ENCODE measurements at places on chromosomes 7 and 10.
A peak's percentile ranks its signal among the peaks of the same experiment; 100 is the strongest.

DNA sequence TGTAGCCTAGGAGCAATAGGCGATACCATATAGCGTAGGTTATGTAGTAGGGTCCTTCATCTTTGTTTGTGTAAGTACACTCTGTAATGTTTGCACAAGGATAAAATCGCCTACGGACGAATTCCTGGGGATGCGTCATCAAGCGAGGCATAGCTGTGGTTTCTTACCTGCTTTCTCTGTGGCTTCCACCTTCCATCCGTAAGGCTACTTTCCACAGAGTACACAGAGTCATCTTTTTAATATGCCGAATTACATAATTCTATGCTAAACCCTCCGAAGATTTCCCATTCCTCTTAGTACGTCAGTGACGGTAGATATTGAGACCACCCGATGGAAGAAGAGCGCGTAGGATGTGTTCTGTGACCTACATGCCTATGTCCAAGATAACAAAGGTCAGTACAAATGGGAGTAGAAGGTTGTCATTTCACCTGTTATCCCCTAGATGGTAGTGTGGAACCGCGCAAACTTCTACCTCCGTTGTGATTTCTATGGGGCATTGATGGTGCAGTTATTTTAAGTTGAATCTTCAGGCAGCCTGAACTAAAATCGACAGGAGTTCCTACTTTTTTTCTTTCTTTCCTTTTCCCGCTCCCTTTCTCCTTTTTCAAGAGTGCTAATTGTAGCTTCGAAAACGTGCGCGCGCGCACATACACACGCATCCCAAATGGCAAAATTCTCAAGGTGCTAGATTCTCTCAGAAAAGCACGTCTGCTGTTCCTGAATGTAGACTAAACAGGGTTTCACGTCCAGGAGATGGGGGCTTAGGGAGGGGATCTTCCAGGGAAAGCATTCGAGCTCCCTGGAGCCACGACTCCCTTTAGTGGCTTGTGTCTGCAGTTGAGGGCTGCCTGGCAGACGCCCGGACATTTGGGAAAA is 111.7 kb upstream of the MBL2 start:
- DNase-seq = peak; percentile 65

DNA sequence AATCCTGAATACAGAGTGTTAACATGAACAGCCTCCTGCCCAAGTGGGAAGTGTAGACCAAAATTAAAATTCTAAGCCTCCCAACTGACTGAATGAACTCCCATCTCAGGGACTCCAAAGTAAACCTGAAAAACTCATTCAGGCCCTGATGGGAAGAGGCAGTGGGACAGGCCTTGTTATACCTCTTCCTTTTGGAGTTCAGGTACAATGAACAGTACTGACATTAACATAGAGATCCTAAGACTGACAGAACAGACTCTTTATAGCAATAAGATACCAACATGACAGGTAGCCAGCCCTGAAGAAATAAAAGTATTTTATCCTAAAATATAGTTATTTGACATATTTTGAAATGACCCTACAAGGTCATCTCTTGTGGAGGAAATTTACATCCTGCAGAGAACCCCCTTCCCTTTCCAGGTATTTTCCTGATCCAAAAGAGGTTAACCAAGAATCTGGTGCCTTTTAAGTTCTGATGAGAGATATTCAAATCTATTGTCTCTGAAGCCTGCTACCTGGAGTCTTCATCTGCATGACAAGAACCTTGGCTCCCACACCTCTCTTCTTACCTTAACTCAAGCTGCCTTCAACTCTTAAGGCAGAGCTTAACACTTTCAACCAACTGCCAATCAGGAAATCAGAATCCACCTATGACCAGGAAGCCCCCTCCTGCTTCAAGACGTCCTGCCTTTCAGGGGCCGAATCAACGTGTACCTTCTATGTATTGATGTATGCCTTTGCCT is 103.3 kb upstream of the PFKP start:
- DNase-seq = no peak

GRCh38 chr7:72161534-72161933 is 250.6 kb downstream of the CALN1 start:
- DNase-seq = no peak

DNA sequence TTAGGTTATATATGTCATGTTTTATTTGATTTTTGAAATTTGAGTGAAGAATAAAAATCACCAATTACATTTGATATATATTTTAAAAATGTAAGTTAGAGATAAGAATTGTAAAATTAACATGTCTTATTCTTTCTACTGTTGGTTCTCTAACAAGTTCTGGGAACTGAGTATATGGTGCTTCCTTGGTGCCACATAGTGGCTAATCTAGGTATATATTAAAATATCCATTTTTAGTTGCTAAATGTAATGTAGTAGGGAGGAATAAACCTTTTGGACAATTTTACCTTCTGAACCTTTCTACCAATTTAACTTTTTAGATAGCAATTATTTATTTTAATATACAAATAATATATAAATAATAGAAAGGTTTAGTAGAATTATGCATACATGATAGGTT is 17.5 kb downstream of the CFAP69 start:
- peak; percentile 42 for DNase-seq

- DNase-seq = no peak
Measured at GRCh38 chr10:93917821-93918220, 24.0 kb downstream of the SLC35G1 start.

DNA sequence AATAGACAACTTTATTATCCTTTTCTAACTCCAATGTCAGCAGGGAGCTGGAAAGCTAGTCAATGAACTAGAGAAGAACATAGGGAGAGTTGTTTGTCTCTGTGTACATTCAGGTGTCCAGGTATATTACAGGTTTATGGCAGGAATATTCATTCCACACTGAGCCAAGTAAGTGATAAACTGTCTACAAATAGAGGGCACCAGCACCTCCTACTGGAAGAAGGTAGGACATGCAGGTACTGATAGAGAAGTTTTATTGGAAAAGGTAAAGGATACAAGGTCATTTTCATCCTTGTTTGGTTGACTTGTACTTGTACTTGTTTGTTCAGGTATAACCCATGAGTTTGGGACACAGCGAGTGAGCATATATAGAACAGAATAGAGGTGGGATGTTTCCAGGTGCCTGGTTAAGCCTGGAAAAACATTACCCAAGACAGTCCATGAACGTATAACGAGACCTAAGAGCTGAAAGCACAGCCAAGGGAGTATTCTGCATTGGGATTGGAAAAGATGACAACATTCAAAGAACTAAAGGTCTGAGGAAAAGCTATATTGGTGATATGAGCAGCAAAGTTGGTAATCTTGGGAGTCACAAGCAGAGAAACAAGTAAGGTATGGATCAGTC is 61.4 kb upstream of the PPP1R3C start:
- DNase-seq = peak; percentile 57
